ENCODE measurements at places on chromosomes 12 and 14. TPM values are rescaled to one million over a fixed set of nuclear protein-coding genes. Genes with fewer than 3 reads are reported as not detected.

Gene RPL36AL
- 337 TPM for polyA plus RNA-seq

Gene SLC10A1
- polyA plus RNA-seq = not detected

Gene FOXM1
- 29.9 TPM for polyA plus RNA-seq

Gene USP44
- 0.18 TPM for polyA plus RNA-seq

Gene ACACB
- 6.1 TPM for polyA plus RNA-seq

Gene CLEC9A
- polyA plus RNA-seq = not detected

Gene RD3L
- polyA plus RNA-seq = not detected

GRCh38 chr12:27511031-27511722 is 12.8 kb upstream of the PPFIBP1 start:
- no peaks in the 10 kb centered on the region for H3K27me3 ChIP-seq
- no peak for DNase-seq
- no peaks in the 10 kb centered on the region for H3K4me1 ChIP-seq
- no peak overlapping the region for H3K4me3 ChIP-seq

DNA sequence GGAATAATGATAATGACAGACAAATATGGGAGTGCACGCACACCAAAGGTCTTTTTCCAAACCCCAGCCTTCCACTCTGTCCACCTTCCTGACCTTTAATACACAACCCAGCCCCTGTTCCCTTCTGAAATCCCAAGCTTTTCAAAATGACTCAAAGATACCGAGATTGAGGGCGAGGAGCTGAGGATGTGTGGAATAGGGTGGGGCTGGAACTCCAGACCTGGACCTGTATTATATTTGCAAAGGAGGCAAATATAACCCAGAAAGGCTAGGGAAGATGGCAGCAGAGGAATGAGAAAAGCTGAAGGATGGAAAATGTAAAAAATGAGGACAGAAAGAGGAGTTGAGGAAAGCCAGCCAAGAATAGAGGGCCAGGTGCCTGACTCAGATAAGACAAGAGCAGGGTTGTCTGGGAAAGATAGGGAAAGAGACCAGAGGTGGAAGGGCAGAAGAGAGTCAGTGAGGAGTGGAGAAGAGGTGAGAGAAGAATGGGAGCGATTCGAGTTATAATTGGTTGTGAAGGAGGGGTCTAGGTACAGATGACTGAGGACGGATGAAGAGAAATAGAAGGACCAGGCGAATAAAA is 1.0 kb upstream of the PTMS start:
- H3K4me1 ChIP-seq = peaks cover 43% of the 10 kb centered on the region
- H3K27me3 ChIP-seq = no peaks in the 10 kb centered on the region
- peaks cover 5% of the 10 kb centered on the region for H3K36me3 ChIP-seq
- peak overlapping the region; percentile 87 for H3K27ac ChIP-seq

- peaks cover 29% of the 10 kb centered on the region for H3K27me3 ChIP-seq
- no peak overlapping the region for H3K27ac ChIP-seq
- peaks cover 3% of the 10 kb centered on the region for H3K4me1 ChIP-seq
- no peaks in the 10 kb centered on the region for H3K36me3 ChIP-seq
- H3K4me3 ChIP-seq = no peak overlapping the region
Measured at GRCh38 chr12:29781188-29781587, 2.6 kb downstream of the TMTC1 start.

DNA sequence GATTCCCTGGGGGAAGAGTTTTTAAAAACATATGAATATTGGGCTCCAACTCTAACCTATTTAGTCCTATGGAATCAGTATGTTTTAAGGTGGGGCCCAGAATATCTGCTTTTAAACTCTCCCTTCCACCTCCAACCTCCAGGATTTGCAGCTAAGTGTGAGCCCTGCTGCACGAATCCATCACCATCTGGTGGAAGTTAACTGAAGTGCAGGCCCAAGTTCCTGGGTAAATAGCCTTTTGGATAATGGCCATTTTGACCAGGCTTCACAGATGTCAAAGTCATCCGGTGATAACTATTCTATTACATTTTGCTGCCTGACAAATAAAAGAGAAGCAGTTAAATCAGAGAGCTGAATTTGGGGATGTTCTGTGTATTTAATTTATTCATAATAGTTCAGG is 58.1 kb upstream of the RMST start:
- H3K27ac ChIP-seq = no peak overlapping the region
- H3K27me3 ChIP-seq = no peaks in the 10 kb centered on the region
- H3K36me3 ChIP-seq = no peaks in the 10 kb centered on the region
- H3K4me1 ChIP-seq = no peaks in the 10 kb centered on the region
- no peak overlapping the region for H3K4me3 ChIP-seq
- peak; percentile 61 for DNase-seq

- DNase-seq = no peak
- no peaks in the 10 kb centered on the region for H3K27me3 ChIP-seq
- no peak overlapping the region for H3K4me3 ChIP-seq
Measured at GRCh38 chr12:109685574-109686447, 27.8 kb upstream of the FAM222A start.

GRCh38 chr12:102573237-102573636 is 92.9 kb upstream of the IGF1 start:
- DNase-seq = no peak
- no peaks in the 10 kb centered on the region for H3K36me3 ChIP-seq
- H3K4me1 ChIP-seq = no peaks in the 10 kb centered on the region
- H3K27me3 ChIP-seq = no peaks in the 10 kb centered on the region
- no peak overlapping the region for H3K4me3 ChIP-seq

DNA sequence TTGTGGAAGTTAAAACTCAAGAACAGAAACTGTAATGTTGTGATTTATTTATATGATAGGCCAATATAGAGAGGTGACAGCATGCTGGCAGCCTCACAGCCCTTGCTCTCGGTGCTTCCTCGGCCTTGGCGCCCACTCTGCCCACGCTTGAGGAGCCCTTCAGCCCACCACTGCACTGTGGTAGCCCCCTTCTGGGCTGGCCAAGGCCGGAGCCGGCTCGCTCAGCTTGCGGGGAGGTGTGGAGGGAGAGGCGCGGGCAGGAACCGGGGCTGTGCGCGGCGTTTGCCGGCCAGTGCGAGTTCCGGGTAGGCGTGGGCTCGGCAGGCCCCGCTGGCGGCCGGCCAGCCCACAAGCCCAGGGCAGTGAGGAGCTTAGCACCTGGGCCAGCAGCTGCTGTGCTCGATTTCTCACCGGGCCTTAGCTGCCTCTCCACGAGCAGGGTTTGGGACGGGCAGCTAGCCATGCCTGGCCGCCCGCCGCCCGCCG is 65.8 kb upstream of the SLC8A3 start:
- peak overlapping the region; percentile 62 for H3K4me3 ChIP-seq
- DNase-seq = peak; percentile 78
- H3K27me3 ChIP-seq = no peaks in the 10 kb centered on the region
- H3K27ac ChIP-seq = peak overlapping the region; percentile 73

GRCh38 chr14:42428996-42429395 is 822.3 kb downstream of the LRFN5 start:
- H3K4me3 ChIP-seq = no peak overlapping the region
- no peaks in the 10 kb centered on the region for H3K27me3 ChIP-seq
- no peak overlapping the region for H3K27ac ChIP-seq
- H3K36me3 ChIP-seq = no peaks in the 10 kb centered on the region
- DNase-seq = no peak

GRCh38 chr14:24388474-24389179 is 10.2 kb upstream of the NYNRIN start:
- no peaks in the 10 kb centered on the region for H3K27me3 ChIP-seq
- no peak for DNase-seq
- no peaks in the 10 kb centered on the region for H3K36me3 ChIP-seq
- H3K27ac ChIP-seq = no peak overlapping the region

DNA sequence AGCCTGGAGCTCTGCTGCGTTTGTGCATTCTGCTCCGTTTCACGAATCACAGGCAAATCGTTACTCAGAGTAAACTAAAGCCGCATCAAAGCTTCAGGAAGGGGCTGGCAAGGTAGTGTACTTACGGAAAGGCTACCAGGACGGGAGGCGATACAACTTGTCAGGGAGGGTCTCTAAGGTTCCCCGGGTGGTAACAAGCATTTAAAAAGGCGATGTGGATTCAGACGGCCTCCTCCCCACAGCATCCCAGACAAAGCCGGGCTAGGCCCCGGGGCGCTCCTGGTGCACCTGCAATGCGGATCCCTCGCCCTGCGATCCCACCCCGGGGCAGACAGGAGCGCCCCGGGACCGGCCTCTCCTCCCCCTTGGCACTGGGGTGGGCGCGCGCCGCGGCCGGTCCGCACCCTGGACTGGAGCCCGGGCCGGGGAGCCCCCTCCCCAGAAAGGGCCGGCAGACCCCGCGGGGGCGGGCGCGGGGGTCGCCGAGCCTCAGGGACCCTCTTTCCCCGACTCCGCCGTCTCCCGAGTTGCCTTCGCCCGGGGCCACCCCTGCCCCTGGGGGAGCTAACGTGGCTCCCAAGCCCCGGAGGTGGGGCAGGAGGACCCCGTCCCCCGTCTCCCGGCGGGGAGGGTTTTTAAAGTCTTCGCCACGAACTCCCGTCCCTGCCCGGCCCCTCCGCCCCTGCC is 718 bp downstream of the CCDC92 start:
- peak; percentile 69 for DNase-seq
- H3K36me3 ChIP-seq = peaks cover 29% of the 10 kb centered on the region
- peak overlapping the region; percentile 63 for H3K27ac ChIP-seq
- H3K27me3 ChIP-seq = no peaks in the 10 kb centered on the region

DNA sequence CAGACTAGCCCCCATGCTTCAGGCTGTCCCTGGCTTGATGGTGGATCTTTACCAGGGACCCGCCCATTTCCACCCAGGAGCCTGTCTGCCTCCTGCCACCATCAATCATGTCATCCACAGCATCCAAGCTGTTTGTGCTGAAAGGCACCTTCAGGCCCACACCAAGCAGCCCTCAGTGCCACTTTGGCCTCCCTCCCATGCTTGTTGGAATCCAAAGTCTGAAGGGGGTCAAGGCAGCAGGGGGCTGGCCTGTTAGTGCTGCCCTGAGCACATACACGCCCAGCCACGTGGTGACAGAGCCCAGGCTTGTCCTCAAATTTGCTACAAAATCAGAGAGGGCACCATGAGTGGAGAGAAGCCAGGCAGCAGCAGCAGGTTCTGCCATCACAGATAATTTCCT is 1146.8 kb downstream of the FSCB start:
- H3K36me3 ChIP-seq = no peaks in the 10 kb centered on the region
- H3K27ac ChIP-seq = no peak overlapping the region
- no peaks in the 10 kb centered on the region for H3K4me1 ChIP-seq
- DNase-seq = no peak

DNA sequence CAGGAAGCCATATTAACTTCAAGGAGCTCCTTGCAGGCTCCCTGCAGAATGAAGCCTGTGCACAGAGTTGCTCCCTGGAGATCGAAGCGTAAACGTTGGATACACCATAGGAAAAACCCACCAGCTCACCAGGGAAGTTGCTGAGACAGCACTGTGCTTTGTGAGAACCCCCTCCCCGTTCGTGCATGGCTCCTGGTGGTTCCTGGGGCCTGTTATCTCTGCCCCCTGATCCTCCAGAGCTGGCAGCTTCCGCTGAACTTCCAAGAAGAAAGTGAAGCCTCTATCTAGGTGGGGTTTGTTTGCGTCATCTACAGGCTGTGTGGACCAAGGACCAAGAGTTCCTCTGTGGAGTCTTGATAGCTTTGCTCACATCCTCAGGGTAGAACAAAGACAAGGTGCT is 2.4 kb upstream of the CCDC85C start:
- H3K27me3 ChIP-seq = no peaks in the 10 kb centered on the region
- no peaks in the 10 kb centered on the region for H3K36me3 ChIP-seq
- DNase-seq = no peak
- no peak overlapping the region for H3K4me3 ChIP-seq
- peaks cover 9% of the 10 kb centered on the region for H3K4me1 ChIP-seq

GRCh38 chr14:103260629-103261124 is 73.4 kb upstream of the EIF5 start:
- no peaks in the 10 kb centered on the region for H3K27me3 ChIP-seq
- H3K4me3 ChIP-seq = peak overlapping the region; percentile 51
- peak; percentile 57 for DNase-seq

GRCh38 chr12:124326871-124327270 is 32.0 kb downstream of the RFLNA start:
- no peak for DNase-seq
- no peak overlapping the region for H3K27ac ChIP-seq
- H3K4me1 ChIP-seq = no peaks in the 10 kb centered on the region
- no peak overlapping the region for H3K4me3 ChIP-seq
- H3K36me3 ChIP-seq = peaks cover 75% of the 10 kb centered on the region

DNA sequence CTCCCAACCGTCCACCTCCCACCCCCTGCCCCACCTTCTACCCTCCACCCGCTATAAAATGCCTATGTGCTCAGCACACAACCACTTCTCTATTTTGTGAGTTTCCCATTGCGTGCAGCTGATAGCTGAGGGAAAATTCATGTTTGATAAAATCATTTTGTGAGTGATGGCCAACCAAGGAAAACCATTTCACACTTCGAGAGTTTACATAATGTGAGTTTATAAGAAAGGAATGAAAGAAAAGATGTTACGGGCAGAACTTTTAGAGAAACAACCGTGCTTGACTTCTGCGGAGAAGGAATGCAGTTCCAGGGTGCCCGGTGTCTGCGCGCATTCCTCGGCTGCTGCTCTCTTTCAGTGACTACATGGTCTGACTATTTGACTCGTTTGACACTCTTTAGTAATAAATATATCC is 140.9 kb downstream of the EFCAB11 start:
- peak overlapping the region; percentile 46 for H3K4me3 ChIP-seq
- H3K36me3 ChIP-seq = no peaks in the 10 kb centered on the region

DNA sequence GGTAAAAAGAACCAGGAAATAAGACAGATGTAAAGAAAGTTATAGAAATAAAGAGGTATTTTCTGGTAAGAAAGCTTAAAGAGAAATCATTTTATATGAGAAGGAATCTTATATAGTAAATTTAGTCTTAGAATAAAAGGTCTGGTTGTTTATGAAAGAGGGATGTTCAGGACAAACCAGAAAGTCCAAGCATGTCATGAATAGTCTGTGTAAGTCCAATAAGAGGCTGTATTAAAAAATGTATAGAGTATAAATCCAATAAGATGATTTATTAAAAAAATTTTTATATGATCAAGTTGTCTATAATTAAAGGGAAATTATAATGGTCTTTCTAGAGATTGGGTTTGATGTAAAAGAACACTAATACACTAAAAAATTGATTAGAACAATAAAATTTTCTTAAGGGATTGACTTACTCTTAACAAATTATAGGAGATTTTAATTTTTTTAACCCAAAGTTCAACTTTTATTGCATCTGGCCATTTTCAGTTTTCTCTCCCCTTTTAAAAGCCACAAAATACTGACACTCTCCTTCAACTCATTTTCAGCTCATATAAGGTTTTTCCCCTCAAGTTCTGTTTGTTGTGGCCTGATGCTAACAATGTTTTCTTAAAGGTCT is 35.1 kb downstream of the ST8SIA1 start:
- no peaks in the 10 kb centered on the region for H3K36me3 ChIP-seq
- no peaks in the 10 kb centered on the region for H3K27me3 ChIP-seq
- H3K27ac ChIP-seq = no peak overlapping the region
- no peak for DNase-seq
- no peak overlapping the region for H3K4me3 ChIP-seq

DNA sequence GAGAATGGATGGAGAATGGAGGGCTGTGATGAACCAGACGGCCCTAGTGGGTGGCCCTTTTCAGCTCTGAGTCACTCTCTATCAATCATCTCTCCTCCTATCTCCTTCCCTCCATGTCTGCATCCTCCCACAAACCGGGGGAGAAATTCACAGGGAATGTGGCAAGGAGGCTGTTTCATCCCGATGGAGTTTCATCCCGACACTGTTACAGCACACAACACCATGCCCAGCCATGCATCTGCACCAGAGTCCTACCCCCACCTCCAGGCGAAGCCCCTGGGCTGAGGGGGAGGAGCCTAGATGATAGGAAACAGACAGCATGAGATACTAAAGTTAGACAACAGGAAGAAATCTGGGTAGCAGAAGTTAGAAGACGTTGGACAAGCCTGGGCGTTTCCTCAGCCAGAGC is 20.8 kb downstream of the SLC8B1 start:
- H3K27me3 ChIP-seq = no peaks in the 10 kb centered on the region
- H3K4me3 ChIP-seq = no peak overlapping the region
- no peak overlapping the region for H3K27ac ChIP-seq
- H3K36me3 ChIP-seq = no peaks in the 10 kb centered on the region
- H3K4me1 ChIP-seq = no peaks in the 10 kb centered on the region

Data from SK-N-SH (cell line).